ENCODE measurements at places on chromosomes 11 and 22.

- no peak for DNase-seq
These were observed 30.2 kb upstream of the CSTF3 start for GRCh38 chr11:33191467-33191866.

GRCh38 chr11:15830741-15831428 lies 525.5 kb downstream of the SOX6 start:
- no peak for DNase-seq

GRCh38 chr11:119222308-119222707 lies 16.2 kb downstream of the CBL start:
- DNase-seq: peak; percentile 84

DNA sequence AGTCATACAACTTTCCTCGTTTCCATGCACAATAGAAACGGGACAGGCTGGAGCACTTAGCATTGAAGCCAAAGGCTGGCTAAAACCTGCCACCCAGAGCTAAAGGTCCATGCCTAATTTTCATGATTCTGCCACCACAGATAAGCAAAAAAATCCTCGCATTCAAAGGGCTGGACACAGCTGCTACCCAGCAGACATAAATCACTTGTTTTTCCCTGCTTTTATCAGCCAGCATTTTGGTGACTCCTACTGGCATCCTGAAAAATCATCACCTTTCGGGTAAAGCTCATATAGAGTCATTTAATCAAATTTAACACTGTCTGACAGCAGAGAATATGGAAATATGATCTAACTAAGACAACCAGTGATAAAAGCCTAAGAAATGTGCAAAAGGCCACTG lies 37.9 kb downstream of the ALG9 start:
- DNase-seq: no peak

DNA sequence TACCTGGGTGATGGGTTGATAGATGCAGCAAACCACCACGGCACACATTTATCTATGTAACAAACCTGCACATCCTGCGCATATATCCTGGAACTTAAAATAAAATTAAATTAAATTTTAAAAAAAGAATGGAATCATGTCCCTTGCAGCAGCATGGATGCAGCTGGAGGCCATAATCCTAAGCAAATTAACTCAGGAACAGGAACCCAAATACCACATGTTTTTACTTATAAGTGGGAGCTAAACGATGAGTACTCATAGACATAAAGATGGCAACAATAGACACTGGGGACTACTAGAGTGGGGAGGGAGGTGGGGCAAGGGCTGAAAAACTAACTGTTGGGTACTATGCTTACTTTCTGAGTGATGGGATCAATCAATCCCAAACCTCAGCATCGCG lies 40.9 kb downstream of the CWC15 start:
- no peak for DNase-seq

DNA sequence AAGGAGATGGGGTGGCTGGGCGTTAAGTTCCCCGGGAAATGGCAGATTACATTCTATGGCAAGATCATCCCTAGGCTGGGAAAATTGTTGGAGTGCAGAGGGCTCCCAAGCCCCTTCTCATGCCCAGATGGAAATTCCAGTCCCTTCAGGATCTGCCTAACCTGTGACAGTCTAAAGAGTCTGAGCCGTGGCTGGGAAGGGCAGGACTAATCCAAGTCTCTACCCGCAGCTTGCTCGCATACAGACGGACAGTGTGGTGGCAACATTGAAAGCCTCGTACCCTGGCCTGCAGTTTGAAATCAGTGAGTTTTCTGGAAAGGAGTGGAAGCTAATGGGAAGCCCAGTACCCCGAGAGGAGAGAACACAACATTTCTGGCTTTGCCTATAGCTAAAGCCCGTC lies 3.7 kb downstream of the HMBS start:
- no peak for DNase-seq

DNA sequence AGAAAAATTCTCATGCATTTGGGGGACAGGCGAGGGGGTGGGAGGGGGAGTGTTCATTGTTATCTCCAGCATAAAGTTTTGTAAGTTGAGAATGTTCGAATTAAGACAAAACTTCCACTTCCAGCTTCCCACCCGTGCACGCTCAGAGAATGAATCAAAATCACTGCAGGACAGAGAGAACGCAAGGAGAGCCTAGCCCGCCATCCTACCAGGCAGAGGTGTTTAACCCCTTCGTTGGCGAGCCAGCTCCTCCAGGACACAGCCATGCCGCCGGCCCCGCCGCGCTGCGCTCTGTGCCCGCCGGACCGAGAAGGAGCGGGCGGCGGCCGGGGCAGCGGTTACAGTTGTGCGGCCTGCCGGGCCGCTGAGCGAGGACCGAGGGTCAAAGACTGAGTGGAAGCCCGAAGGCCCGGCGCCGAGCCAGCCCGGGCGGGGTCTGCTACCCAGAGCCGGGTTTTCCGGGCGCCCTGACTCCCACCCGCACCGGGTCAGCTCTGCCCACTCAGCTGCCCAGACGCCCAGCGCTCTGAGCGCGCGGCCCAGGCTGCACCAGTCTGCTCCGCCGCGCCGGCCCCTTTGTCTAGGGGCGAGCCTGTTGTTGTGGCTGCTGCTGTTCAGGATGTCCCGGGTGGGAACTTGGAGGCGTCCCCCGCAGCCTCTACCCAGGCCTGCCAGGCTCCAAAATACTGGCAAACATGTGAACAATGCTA lies at the start of gene NOX4:
TSS of gene NOX4 (minus strand) at position 395 of the 710 bp plus-strand sequence. CDS start at position 266, 129 bp downstream.
- no peak for DNase-seq

GRCh38 chr11:18927550-18928322 lies 11.5 kb downstream of the MRGPRX1 start:
- DNase-seq: no peak

Data from NCI-H774 (cell line).